ENCODE measurements at places on chromosomes 3 and 15. TPM values are rescaled to one million over a fixed set of nuclear protein-coding genes. Genes with fewer than 3 reads are reported as not detected.

The GOLGA8O gene
- total RNA-seq = 1.2 TPM

DNA sequence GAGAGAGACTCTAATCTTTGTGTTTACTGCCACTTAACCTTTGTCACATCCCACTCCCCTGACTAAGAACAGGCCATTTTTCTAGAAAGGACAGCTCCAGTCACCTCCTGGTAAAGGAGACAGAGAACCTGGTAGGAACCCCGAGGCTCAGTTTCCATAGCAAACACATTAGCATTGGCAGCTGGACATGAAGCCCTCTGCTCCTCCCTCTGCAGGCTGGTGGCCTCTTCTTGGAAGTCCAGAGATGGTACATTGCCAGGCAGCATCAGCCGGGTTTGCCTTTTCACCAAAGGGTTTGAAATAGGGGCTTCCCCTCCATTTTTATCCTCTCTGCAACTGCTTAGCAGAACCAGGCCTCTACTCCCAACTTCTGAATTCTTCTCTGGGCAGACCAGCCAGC is 213.4 kb upstream of the SEMA6D start:
- H3K27me3 ChIP-seq = no peaks in the 10 kb centered on the region
- H3K4me1 ChIP-seq = no peaks in the 10 kb centered on the region
- H3K4me3 ChIP-seq = no peak overlapping the region
- no peaks in the 10 kb centered on the region for H3K36me3 ChIP-seq
- DNase-seq = no peak

The CPB1 gene
- total RNA-seq = not detected

- no peaks in the 10 kb centered on the region for H3K27me3 ChIP-seq
- H3K4me1 ChIP-seq = no peaks in the 10 kb centered on the region
- no peak overlapping the region for H3K4me3 ChIP-seq
- peak; percentile 7 for DNase-seq
- H3K36me3 ChIP-seq = no peaks in the 10 kb centered on the region
Observed at GRCh38 chr3:148957586-148957985, 33.8 kb upstream of the GYG1 start.

DNA sequence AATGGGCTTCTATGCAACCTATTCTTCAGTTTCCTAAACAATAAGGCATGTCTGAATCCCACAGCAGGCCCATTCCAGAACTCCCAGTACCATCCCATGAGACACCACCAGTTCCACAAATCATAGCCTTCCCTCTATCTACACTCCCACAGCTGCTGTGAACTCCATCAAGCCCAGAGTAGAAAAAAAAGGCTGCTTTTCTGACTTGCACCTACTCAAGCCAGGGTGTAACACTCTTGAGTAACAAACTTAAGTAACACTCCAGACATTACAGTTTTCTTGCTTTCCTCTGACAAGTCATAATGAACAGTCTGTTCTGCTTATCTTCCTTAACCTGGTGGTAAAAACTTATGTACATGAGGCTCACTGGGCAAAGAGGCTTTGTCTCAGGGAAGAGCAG is 283.1 kb downstream of the NFKBIZ start:
- DNase-seq = no peak
- no peaks in the 10 kb centered on the region for H3K27me3 ChIP-seq
- H3K4me1 ChIP-seq = no peaks in the 10 kb centered on the region
- no peak overlapping the region for H3K4me3 ChIP-seq

DNA sequence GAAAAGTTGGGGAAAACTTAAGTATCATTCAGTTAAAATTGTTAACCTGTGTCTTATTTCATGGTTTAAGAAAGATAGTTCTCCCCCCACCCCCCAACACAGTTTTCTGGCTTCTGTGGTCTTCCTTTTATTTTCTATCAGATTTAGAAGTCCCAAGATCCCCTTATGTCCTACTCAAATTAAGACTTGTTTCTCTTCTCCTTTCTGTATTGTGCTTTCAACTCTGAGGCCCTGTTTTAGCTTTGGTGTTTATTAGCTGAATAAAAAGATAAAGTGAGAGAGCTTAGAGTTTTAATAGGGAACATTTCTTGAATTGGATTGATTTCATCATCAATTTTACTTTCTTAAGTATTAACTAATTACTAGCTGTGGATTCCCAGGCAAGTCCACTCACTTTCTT is 62.6 kb downstream of the AKAP13 start:
- no peak for DNase-seq
- no peak overlapping the region for H3K4me3 ChIP-seq
- no peak overlapping the region for H3K27ac ChIP-seq
- H3K36me3 ChIP-seq = no peaks in the 10 kb centered on the region
- peaks cover 3% of the 10 kb centered on the region for H3K4me1 ChIP-seq

GRCh38 chr3:37653466-37653865 is 208.2 kb upstream of the CTDSPL start:
- no peak overlapping the region for H3K27ac ChIP-seq
- DNase-seq = no peak
- no peaks in the 10 kb centered on the region for H3K27me3 ChIP-seq
- no peaks in the 10 kb centered on the region for H3K4me1 ChIP-seq

The GOLGA6L7 gene
- not detected for total RNA-seq

All from CD4-positive, alpha-beta T cell (primary cell).